Bone marrow (tissue), 2 donors: ENCODE measurements at places on chromosomes 6 and 20.

- no peak for DNase-seq
Measured at GRCh38 chr6:73666393-73666792, 12.6 kb upstream of the SLC17A5 start.

DNA sequence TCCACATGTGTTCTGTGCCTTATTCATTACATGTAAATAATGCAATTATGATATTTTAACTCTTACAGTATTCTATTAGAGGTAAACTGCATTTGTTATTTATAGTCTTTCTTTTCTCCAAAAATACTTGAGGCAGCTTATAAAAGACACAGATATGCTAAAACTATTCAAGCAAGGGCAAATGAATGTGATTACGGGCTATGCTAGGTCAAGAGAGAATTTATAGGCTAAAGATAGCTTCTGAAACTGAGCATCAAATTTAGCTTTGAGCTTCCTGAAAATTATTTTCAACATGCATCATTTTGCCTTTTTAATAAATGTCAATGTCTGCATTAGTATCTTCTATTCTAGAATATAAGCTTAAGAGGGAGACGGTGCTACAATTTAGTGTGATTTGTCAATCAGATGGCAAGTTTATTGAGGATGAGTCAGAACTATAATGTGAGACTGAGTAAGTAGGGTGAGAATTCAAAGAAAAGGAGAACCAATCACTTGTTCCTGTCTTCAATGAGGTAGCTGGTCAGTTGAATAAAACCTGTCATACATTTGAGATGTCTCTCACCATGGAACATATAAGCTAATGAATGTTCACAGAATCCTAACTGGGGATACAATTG is 669.4 kb upstream of the CITED2 start:
- no peak for DNase-seq

- DNase-seq = no peak
Measured at GRCh38 chr6:145947108-145947720, 16.9 kb downstream of the SHPRH start.

DNA sequence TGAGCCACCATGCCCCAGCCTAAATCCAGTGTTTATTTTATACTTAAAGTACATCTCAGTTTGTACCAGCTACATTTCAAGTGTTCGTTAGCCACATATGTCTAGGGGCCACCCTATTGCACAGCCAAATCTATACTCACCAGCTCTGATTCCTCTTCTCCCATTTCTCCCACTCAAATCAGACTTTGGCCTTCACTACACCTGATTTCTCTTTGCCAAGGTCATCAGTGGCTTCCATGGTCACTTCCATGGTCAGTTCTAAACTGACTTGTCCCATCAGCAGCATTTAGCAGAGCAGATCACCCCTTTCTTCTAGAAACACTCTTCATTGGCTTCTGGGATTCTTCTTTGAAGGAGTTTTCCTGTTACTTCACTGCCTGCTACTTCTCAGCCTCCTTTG is 14.1 kb downstream of the GHRH start:
- no peak for DNase-seq

DNA sequence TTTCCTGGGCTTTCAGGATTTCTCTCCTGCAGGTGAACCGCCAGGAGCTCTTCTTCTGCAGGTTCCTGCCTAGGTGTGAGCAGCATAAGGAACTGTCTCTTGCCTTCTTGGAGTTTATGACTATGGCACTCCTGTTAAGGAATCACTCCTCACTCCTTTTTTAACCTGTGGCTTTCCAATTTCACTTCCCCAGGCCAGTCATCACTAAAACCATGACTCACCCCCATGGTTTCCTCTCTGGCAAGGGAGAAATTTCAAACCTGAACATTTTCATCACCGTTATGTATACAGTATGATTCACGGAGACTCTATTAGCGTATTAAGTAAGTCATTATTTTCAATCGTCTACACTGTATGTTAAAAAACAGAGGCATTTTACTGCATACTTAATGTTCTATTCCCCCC is 78.2 kb upstream of the ARID1B start:
- no peak for DNase-seq
